ENCODE measurements at places on chromosomes 5 and 9.

- DNase-seq = no peak
Observed at GRCh38 chr9:34746526-34746925, 36.6 kb upstream of the CCL21 start.

DNA sequence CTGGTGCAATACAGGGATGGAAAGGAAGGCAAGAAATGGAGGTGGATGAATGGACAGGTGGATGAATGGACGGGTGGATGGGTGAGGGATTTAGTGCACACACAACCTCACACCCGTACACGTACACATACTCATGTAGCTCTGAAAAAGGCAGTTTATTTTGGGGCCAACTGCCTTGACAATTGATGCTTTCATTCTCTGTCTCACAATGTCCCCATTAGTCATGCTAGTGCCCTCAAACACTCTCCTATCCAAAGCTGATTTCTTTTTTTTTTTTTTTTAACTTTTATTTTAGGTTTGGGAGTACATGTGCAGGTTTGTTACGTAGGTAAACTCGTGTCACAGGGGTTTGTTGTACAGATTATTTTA lies 495.0 kb downstream of the DMAC1 start:
- no peak for DNase-seq

DNA sequence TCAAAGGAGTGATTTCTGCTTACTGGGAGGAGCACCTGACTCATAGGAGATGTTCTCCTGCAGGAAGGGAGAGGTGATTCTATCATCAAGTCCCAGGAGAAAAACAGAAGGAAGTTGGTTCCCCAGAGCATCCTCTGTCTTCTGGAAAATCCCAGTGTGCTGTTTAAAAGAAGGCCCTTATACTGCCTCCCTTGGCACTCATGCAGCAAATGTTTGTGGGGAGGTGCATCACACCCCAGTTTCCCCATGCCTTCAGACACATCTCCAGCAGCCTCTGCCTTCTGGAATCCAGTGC lies 63.1 kb downstream of the PPARGC1B start:
- DNase-seq = no peak

GRCh38 chr9:17614903-17615302 lies 36.0 kb downstream of the SH3GL2 start:
- DNase-seq = peak; percentile 22

DNA sequence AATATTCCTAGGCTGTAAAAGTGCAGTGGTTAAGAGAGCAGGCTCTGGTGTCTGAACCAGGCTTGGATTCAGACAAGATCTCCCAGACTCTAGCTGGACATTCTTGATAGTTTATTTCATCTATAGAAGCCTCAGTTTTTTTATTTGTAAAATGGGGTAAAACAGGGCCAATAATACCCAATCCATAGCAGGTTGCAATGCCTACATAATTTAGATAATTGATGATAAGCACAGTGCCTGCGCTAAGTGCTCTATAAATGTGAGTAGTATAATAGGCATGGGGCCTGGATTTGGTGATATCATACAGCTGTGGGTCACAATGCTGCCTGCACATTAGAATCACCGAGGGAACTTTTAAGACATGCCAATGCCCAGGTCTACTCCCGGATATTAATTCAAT lies 603.5 kb downstream of the ISL1 start:
- peak; percentile 56 for DNase-seq

GRCh38 chr9:7239708-7240107 lies 481.9 kb downstream of the KDM4C start:
- no peak for DNase-seq

- no peak for DNase-seq
Observed at GRCh38 chr5:2128686-2129355, 246.1 kb upstream of the IRX4 start.

DNA sequence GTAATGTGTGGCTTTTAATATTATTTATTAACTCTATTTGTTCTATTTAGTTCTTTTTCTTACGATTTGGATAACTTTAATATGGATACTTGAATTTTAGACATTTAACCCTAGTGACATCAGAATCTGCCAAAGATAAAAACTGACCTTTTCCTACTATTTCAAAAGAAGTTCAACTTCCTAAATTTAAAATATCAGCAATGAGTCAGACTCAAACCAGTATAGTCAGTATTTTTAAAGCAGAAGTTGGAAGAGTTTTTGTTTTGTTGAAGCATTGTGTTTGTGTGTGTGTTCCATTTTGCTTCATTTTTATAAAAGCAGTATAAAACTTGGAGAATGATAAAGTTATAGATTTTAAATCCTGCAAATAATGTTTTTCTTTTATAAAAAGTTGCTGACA lies 251.8 kb upstream of the RASA1 start:
- no peak for DNase-seq

- no peak for DNase-seq
Observed at GRCh38 chr9:69085569-69086283, 50.2 kb downstream of the FXN start.

DNA sequence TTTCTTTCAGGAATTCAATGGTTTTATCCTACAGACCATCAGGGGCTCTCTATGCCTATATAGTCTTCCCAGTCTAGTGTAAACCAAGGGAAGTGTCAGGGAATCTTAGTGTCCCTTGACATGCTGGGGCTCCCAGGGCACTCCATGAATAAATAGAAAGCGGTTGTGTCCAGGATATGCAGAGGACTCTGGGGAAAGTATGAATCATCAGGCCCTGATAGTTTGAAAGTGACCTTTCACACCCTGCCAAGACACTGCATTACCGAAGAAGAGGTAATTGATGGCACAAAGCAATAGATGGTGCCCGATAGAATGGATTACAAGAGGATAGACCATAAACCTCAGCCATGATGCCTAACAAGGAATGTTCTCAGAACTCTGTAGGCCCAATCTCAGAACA lies 163.3 kb upstream of the DAPK1 start:
- no peak for DNase-seq

DNA sequence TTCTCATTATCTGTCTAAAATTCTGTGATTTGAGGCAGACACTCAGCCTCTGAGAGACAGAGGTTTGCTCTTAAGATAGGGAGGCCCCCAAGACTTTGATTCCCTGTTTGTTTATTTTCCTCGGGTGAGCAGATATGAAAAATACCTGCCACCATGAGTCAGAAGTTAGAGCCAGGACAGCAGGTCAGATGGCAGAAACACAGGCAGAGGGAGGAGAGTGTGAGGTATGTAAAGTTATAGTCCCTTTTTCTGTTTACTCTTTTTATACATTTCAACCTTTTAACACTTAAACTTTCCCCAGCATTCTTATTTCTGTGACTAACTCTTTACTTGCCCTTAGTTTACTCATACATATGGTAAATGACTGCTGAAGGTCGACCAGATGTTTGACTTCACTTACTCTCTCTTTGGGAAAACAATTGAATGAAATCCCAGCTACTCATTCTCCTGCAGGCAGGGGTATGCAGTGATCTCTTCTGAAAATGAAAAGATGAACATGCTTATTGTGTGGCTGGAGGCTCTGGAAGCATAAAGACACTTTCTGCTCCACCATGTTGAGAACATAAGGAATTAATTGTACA lies 383.8 kb downstream of the NTRK2 start:
- no peak for DNase-seq

DNA sequence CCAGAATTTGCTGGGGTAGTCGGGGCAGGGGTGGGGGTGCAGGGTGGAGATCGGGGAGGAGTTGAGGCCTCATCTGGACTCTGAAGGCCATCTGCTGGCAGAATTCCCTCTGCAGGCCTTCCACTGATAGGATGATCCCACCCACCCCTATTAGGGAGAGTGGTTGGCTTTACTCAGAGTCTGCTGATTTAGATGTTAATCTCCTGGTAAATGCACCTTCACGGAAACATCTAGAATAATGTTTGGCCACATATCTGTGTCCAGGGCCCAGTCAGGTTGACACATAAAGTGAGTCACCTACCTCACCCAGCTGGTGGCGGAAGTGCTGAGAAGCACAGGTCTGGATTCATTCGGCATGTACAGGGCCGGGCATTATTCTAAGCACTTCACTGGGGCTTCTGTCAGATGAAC lies 50.0 kb downstream of the DAPK1 start:
- no peak for DNase-seq

GRCh38 chr5:135492319-135492626 lies 40.1 kb upstream of the TIFAB start:
- no peak for DNase-seq

- no peak for DNase-seq
Observed at GRCh38 chr5:149563466-149563865, 12.2 kb upstream of the CSNK1A1 start.

DNA sequence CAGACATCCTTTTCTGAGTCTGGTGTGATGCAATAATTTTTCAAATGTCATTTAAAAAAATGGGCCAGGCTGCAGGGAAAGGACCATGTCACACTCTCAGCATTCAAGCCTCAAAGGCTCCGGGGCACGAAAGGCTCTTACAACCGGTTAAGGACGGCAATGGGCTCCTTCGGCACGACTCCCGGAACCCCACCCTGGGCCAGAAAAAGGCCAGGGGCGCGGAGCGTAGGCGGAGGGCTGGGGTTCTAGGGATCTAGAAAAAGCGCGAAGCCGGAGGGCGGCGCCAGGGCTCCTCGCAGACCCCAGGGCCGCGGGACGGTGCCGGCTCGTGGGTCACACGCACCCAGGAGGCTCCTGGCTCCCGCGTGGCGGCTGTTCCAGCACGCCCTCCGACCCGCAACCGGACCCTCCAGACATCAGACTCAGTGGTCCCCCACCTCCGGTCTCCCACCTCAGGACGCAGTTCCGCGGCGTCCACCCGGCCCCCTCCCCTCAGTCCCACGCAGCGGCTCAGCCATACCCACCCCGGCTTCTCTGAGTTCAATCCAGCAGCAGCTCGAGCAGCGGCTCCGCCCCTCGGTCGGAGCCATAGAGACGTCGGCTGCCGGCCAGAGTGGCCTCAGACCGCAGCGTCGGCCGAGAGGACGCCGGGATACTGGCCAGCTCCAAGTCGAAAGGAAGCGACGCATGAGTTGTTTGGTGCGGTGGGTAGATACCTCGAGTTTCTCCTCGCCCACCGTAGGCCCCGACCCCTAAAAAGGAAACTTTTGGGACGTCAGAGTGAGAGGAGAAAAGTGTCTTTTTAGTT lies at the start of gene TMEM267:
TMEM267 (minus strand) TSS at position 568 of the 808 bp plus-strand sequence. CDS start 29,896 bp downstream, outside the sequence.
- peak; percentile 99 for DNase-seq

- DNase-seq = no peak
Observed at GRCh38 chr5:88944751-88945531, 62.0 kb upstream of the MEF2C start.

DNA sequence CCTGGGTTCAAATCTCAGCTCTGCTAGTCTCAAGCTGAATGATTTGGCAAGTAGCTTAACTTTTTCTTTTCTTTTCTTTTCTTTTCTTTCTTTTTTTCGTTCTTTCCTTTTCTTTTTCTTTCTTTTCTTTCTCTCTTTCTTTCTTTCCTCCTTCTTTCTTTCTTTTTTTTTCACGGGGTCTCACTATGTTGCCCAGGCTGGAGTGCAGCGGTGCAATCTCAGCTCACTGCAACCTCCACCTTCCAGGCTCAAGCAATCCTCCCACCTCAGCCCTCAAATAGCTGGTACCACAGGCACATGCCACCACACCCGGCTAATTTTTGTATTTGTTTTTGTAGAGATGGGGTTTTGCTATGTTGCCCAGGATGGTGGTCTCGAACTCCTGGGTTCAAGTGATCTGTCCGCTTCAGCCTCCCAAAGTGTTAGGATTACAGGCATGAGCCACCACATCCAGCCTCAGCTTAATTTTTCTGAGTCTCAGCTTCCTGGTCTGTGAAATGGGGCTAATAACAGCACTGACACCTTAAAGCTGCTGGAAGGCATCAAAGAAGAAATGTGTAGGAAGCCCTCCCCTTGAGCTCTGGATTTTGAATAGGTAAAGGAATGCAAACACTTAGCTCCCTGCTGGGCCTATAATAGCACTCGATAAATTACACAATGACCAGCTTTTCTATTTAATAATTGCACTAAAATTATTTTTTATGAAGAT lies 17.5 kb upstream of the PPARGC1B start:
- no peak for DNase-seq

- DNase-seq = peak; percentile 6
Observed at GRCh38 chr5:69083412-69083811, 10.4 kb upstream of the SLC30A5 start.

DNA sequence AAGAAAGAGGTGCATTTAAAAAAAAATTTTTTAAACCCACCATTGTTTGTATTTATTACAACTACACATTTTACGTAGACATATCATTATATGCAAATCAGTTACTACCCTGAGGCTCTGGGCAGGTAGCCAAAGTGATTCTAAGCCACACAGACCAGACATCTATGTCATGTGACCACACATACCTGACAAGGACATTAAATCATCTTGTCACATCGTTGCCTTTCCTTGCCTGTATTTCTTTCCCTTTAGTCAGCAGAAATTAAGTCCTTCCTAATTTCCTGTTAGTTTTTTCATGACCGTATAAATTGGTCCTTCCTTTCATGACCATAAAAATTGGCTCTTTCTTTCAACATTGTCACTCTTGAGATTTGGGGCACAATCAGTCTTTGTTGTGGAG lies 134.2 kb upstream of the MARCHF11 start:
- peak; percentile 93 for DNase-seq

DNA sequence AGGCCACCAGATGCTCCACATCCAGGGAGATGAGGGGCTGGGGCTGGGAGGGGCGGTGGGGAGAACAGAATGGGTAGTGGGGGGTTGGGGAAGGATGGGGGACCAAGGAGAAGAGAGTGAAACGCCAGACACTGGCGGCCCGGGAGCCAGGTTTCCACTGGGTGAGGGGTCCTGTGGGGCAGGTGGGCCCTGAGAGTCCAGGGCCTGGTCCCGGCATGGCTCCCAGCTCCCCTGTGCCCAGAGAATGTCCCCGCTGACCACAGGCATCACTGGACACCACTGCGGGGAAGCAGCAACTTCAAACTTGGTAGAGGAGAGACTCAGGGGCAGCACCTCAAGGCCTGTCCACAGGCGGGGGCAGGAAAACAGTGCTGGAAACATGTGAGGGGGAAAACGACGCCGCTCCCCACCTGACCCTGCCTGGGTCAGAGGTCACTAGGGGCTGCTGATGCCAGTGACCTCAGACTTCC lies 13.2 kb downstream of the NINJ1 start:
- DNase-seq = no peak

DNA sequence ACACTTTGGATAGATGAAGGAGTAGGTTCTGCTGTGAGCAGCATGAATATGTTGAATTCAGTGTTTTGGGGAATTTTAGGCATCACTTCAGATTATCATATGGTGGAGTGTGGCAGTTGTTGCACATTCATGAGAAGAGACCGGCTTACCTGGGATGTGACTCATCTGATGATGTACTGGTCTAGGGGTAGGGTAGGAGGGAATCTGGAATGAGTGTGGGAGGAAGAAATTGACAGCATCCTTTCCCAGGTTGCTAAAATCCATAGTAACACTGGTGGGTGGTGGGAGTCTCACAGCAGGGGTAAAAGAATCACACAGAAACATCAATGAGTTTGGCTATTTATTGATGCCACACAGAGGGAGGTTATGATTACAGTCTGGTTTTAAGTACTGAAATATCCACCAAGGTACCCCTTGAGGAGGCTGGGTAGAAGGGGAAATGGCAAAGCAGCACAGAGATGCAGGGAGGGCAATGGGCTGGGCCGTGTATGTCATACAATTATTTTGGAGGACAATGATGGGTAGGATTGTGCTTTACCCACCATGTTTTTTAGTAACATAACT lies 82.5 kb downstream of the TARS1 start:
- no peak for DNase-seq

All from NCI-H2081 (cell line).